Heart left ventricle (tissue), 16 donors: ENCODE measurements at places on chromosomes 7 and 10. TPM values are rescaled to one million over a fixed set of nuclear protein-coding genes. Genes with fewer than 3 reads are reported as not detected.
A peak's percentile ranks its signal among the peaks of the same experiment; 100 is the strongest.

BICC1 gene
- total RNA-seq, result 4.0 TPM

GPER1 gene
- total RNA-seq, result 8.8 TPM

VSTM2A gene
- not detected for total RNA-seq

DNA sequence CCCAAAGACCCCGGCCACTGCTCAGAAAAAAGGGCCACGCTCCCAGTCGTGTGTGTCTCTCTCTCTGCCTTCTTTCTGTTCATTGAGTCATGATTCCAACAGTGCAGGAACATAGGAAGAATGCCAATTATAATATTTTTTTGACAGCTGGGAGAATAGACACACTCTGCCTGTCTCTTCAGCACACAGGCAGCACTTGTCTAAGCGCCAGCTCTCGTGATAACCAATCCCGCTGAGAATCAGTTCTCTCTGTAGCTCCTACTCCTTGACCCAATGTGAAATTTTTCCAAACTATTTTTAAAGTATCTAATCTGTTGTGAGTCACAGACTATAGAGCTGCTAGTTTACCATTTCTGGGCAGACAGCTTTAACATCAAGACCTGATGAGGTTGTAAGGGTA is 145.7 kb upstream of the RHEB start:
- no peaks in the 10 kb centered on the region for H3K27me3 ChIP-seq
- H3K4me3 ChIP-seq, result no peak overlapping the region
- H3K4me1 ChIP-seq, result peaks cover 36% of the 10 kb centered on the region
- peak overlapping the region; percentile 77 for H3K27ac ChIP-seq
- no peaks in the 10 kb centered on the region for H3K36me3 ChIP-seq
- DNase-seq, result peak; percentile 49

- H3K36me3 ChIP-seq, result no peaks in the 10 kb centered on the region
- H3K4me1 ChIP-seq, result no peaks in the 10 kb centered on the region
- no peak overlapping the region for H3K27ac ChIP-seq
- no peak for DNase-seq
Measured at GRCh38 chr7:154480817-154481216, 428.6 kb downstream of the DPP6 start.

ZNF680 gene
- total RNA-seq, result 23.9 TPM

DNA sequence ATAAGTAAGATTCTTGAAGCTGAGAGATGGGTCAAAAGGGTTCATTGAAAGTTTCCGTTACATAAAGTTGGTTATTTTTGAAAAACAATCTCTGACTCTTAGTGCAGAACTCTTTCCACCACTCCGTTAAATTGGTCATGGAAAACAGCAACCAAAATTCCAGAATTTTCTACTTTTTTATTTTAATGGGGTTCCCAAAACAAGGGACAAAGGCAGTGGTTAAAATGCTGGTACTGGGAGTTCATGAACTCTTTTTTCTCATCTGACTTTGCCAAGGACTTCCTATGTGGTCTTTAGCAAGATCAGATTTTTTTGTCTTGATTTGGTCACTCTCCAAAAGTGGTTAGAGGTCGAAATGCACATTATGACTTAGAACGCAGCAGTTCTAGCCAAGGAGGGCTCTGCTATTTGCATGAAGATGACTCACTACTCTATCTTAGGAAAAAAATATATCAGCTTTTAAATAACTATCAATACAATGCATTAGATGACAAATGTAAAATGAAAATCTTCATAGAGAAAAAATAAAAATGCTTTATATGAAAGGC is 145.7 kb downstream of the REEP3 start:
- H3K27me3 ChIP-seq, result no peaks in the 10 kb centered on the region
- DNase-seq, result no peak
- no peaks in the 10 kb centered on the region for H3K36me3 ChIP-seq
- H3K27ac ChIP-seq, result peak overlapping the region; percentile 49
- no peak overlapping the region for H3K4me3 ChIP-seq
- peaks cover 37% of the 10 kb centered on the region for H3K4me1 ChIP-seq

GSTO2 gene
- 0.62 TPM for total RNA-seq

- DNase-seq, result peak; percentile 54
- no peak overlapping the region for H3K27ac ChIP-seq
- H3K27me3 ChIP-seq, result peaks cover 40% of the 10 kb centered on the region
Measured at GRCh38 chr10:132939957-132940790, 2.2 kb downstream of the CFAP46 start.

GRCh38 chr10:5549462-5550249 is 24.9 kb downstream of the CALML3 start:
- H3K4me3 ChIP-seq, result no peak overlapping the region
- no peaks in the 10 kb centered on the region for H3K4me1 ChIP-seq
- no peaks in the 10 kb centered on the region for H3K36me3 ChIP-seq
- no peaks in the 10 kb centered on the region for H3K27me3 ChIP-seq

DNA sequence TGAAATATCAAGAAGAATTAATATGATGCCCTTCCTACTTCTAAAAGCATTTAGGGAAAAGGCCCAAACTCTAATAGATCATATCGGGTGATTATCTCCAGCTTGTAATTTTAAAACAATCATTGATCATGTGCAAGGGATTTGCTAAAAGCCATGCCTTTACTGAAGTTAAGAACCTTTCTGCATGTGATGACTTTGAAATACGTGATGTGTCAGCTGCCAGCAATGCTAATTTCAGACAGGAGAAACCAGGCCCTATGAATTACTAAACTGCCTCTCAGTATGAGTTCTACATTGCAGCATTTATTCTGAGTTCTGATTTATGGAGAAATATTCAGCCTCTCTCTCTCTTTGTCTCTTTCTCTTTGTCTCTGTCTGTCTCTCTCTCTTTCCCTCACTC is 203.6 kb upstream of the AKR1E2 start:
- no peak for DNase-seq
- H3K27me3 ChIP-seq, result no peaks in the 10 kb centered on the region
- H3K4me3 ChIP-seq, result no peak overlapping the region

- peaks cover 74% of the 10 kb centered on the region for H3K36me3 ChIP-seq
- no peaks in the 10 kb centered on the region for H3K27me3 ChIP-seq
- H3K4me3 ChIP-seq, result no peak overlapping the region
- H3K27ac ChIP-seq, result no peak overlapping the region
Measured at GRCh38 chr7:44386139-44386913, 60.9 kb upstream of the CAMK2B start.

PNLIPRP3 gene
- not detected for total RNA-seq

KLF14 gene
- total RNA-seq, result not detected

PAX4 gene
- not detected for total RNA-seq

DNA sequence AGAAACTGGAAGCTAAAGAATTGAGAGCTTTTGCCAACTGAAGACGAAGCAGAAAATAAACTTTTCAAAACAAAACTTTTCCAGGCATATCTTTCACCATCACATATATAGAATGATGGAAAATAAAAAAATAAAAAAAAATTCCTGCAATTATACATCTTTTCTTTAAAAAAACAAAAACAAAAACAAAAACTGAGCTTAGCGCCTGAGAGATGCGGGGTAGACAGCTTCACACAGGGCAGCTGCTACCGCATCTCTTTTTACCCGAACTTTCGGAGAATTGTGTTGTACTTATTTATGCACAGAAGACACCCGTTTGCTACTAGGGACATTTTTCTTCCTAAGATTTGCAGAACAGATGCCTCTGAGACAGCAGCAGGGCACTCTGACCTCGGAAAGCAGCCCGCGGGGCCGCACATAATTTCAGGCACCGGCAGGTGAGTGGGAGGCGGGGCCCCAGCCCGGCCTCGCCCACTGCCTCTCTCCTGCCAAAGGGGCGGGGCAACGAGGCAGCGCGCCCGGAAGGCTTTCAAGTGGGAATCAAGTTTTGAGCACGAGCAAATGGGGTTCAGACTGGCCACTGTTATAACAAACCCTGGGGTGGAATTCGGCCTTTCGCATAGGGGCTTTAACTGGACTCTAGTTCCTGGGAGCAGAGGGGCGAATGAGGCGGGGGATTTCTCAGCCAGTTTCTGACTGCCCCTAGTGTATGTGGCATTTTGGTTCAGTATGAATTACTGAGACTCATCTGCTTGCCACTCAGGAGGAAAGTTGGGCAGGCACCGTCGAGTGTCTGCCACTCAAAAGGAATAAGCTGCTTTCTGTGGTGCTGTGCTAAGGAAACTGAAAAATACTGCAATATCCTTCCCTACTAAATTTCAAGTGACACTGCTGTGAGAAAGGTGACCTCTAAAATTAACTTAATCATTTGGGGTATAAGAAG is 18.5 kb upstream of the FAM133B start:
- H3K36me3 ChIP-seq, result no peaks in the 10 kb centered on the region
- no peak for DNase-seq
- no peaks in the 10 kb centered on the region for H3K27me3 ChIP-seq
- H3K4me1 ChIP-seq, result no peaks in the 10 kb centered on the region
- no peak overlapping the region for H3K4me3 ChIP-seq
- no peak overlapping the region for H3K27ac ChIP-seq

GRCh38 chr7:65798111-65799075 is 74.5 kb upstream of the VKORC1L1 start:
- H3K4me1 ChIP-seq, result no peaks in the 10 kb centered on the region
- H3K36me3 ChIP-seq, result no peaks in the 10 kb centered on the region
- no peak for DNase-seq
- H3K4me3 ChIP-seq, result no peak overlapping the region

VSTM4 gene
- total RNA-seq, result 18.8 TPM

DNA sequence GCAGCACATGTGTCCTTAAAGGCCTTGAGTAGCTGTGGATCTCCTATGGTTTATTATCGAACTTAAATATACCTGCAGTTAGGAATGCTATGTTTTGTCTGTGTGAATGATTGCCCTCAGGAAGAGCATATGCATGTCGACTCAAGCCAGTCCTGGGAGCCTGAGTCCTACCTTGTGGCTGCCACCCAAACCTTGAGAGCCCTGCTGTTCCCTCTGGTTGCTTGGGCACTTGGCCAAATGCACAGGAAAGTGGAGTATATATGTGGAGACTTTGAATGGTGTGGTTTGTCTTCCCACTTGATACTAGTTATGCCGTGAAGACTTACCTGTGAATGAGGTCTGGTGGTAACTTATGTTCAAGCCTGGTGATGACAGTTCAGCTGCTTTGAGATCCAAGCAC is 409.8 kb downstream of the LRMDA start:
- H3K36me3 ChIP-seq, result no peaks in the 10 kb centered on the region
- no peak overlapping the region for H3K27ac ChIP-seq
- no peaks in the 10 kb centered on the region for H3K4me1 ChIP-seq
- DNase-seq, result no peak

UTF1 gene
- not detected for total RNA-seq

DNA sequence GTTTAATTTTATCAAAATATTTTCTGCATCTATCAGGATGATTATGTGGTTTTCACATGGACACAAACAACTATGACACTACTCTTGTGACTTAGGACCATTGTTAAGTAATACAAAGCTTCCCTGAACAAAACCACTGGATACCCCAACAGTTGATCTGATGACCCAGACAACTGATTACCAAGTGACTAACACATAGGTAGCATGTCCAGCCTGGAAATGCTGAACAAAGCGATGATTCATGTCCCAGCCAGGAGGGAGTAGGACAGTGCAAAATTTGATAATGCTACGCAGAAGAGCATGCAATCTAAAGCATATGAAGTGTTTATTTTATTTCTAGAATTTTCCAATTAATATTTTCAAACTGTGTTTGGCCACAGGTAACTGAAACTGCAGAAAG is 8.9 kb upstream of the PNLIP start:
- no peaks in the 10 kb centered on the region for H3K36me3 ChIP-seq
- DNase-seq, result no peak
- H3K27me3 ChIP-seq, result no peaks in the 10 kb centered on the region
- no peak overlapping the region for H3K4me3 ChIP-seq

PTPRZ1 gene
- total RNA-seq, result 0.27 TPM

SCIN gene
- 0.90 TPM for total RNA-seq

DNA sequence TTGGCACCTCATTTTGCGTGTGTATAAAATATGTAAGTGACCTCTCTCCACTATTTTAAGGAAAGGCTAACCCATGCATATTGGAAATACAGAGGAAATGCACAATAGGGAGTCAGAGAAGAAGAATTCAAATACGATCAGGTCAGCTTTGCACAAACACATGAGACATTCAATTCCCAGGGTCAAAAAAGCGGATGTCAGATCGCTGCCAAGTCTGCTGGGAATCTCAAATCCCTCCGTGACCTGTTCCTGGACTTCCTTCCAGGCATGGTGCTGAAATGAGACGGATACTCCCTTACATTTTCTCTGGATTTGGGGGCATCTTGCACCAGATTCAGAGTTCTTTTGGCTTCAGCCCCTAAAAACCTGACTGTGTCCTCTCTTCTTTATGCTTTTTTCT is 91.9 kb upstream of the PRKCQ start:
- peaks cover 16% of the 10 kb centered on the region for H3K27me3 ChIP-seq
- no peak overlapping the region for H3K27ac ChIP-seq

- no peak overlapping the region for H3K4me3 ChIP-seq
- H3K4me1 ChIP-seq, result no peaks in the 10 kb centered on the region
- no peak overlapping the region for H3K27ac ChIP-seq
Measured at GRCh38 chr7:133887459-133887858, 239.7 kb upstream of the LRGUK start.

GPR158 gene
- not detected for total RNA-seq

SCD gene
- 4.9 TPM for total RNA-seq

GRCh38 chr7:111140091-111140865 is 49.4 kb downstream of the LRRN3 start:
- H3K27ac ChIP-seq, result no peak overlapping the region
- peaks cover 35% of the 10 kb centered on the region for H3K4me1 ChIP-seq
- no peak overlapping the region for H3K4me3 ChIP-seq
- H3K36me3 ChIP-seq, result no peaks in the 10 kb centered on the region
- no peaks in the 10 kb centered on the region for H3K27me3 ChIP-seq
- DNase-seq, result no peak

DNA sequence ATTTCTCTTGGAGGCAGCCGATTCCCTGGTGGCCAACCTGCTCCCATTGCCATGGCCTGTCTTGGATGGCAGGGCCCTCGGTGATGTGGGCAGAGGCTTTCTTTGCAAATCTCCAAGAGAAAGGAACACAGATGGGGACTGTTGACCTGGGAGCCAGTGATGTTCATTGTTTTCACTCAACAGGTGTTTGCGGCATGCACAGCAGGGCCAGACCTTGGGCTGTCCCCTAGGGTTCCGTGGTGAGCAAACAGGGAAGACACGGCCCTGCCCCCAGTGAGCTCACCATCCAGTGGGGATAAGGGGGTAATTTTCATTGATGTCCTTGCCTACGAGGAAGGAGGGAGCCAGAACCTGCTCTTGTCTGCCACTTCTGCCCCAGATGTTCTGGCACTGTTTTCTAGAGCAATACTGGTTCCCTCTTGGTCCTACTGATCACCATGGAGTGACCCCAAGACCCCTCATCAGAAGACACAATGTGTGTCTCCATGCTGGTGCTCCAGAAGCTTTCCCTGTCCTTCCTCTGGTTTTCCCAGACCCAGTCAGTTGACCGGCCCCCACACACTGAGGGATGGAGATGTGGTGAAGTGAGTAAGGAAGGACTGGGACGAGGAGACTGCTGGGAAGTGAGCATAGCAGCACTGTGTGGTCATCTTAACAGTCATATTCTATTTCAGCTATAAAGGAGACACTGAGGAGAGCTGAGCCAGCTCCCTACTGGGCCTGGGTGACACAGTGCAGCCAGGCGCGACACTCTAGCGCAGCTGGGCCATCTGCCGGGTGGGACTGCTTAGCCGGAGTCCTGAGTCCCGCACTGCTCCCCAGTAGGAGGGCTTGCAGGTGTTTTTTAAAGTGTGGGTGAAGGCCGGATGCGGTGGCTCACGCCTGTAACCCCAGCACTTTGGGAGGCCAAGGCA is 20.4 kb upstream of the FIGNL1 start:
- H3K36me3 ChIP-seq, result no peaks in the 10 kb centered on the region
- DNase-seq, result no peak
- H3K4me3 ChIP-seq, result no peak overlapping the region
- H3K4me1 ChIP-seq, result no peaks in the 10 kb centered on the region
- no peak overlapping the region for H3K27ac ChIP-seq
- H3K27me3 ChIP-seq, result no peaks in the 10 kb centered on the region

- DNase-seq, result no peak
- peaks cover 63% of the 10 kb centered on the region for H3K27me3 ChIP-seq
- no peaks in the 10 kb centered on the region for H3K4me1 ChIP-seq
- no peak overlapping the region for H3K4me3 ChIP-seq
Measured at GRCh38 chr10:100812978-100813377, 67.6 kb downstream of the PAX2 start.

HEPACAM2 gene
- not detected for total RNA-seq

CCDC201 gene
- not detected for total RNA-seq

PRR15 gene
- not detected for total RNA-seq

LBX1 gene
- not detected for total RNA-seq
